ENCODE measurements at places on chromosomes 3 and 15.
A peak's percentile ranks its signal among the peaks of the same experiment; 100 is the strongest.

- no peak for DNase-seq
These were observed 22.6 kb upstream of the KLF13 start for GRCh38 chr15:31303726-31304648.

DNA sequence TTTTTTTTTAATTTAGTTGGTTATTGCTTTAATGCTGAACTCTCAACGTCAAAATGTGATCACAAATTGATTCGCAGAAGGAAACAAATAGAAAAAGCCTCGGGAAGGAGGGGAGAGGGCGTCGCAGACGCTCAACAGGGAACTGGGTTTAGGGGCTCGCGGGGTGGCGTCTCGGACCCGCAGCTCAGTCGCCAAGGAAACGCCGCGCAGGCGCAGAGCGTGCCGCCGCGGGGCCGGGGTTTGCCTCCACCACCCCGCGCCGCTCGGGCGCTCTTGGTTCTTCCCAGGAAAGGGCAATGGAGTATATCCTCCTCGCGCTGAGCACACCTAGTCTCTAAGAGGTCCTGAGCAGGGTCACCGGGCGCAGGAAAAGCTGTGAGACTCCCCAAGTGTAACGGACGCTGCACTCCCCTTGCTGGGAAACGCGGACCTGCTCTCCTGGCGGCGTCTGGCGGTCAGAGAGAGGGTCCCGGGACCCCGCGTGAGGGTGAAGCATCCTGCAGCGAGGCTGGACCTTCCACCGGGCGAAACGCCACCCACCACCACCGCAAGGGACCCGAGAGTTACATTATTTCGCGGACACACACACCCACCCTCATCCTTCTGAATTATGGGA is 753 bp downstream of the PLCH1 start:
- peak; percentile 24 for DNase-seq

DNA sequence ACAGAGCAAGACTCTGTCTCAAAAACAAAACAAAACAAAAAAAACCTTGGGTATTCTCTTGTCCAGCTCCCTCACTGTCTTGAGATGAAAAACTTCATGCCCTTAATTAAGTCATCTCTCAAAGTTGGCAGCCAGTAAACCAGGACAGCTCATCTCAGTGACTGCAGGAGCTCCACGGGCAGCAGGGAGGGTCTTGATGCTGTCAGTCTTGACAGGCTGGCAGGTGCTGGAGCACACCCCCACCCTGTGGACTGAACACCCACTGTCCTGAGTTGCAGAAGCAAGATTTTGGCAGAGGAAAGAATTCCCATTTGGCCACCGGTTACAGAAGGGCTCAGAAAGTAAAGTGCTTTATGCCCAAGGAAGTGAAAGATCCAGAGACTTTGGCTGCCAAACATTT is 8.0 kb downstream of the DNAJA4 start:
- no peak for DNase-seq

DNA sequence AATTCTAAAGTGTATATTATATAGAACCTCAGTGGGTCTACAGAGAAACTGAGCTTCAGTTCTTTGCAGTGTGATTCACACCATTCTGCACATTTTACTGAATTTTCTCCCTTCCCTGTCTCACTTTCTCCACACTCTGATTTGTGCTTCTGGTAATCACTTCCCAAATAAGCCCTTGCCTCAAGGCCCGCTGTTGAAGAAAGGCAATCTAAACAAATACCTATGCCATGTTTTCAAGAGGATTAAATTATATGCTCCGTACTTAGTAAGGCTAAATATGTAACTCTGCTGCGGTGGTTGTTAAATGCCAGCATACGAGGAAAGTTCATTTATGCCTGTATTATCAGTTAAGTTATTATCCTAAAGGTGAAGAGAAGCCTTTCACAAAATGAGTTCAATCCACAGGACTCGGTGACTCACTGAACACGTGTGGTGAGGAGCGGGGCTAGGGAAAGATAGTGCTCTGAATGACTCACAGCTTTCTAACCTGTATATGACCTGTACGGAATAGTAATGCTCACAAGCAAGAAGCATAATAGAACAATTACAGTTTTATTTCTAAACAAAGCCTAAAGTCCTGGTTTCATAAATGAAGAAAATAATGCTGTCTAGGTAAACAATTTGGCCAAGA is 25.1 kb downstream of the CNTN6 start:
- DNase-seq: no peak

GRCh38 chr3:8442993-8443650 is 58.5 kb upstream of the LMCD1 start:
- DNase-seq: no peak

GRCh38 chr15:69346112-69346511 is 47.4 kb downstream of the PAQR5 start:
- no peak for DNase-seq

DNA sequence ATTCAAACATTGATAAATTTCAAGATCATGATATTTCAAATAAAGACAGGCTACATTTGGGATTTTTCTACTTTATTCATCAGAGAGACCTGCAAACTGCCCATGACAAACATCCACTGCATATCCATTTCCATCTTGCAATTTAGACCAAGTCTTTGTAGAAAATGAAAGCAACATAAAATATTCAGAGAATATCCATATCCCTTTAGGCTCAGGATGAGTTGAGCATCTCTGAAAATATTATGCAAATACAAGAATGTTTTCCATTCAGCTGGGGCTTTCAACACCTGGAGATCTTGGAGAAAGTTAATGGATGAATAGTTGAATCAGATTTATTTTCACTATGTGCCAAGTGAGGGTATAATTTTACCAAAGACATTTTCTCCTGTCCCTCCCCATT is 103.4 kb downstream of the TUSC7 start:
- DNase-seq: no peak

DNA sequence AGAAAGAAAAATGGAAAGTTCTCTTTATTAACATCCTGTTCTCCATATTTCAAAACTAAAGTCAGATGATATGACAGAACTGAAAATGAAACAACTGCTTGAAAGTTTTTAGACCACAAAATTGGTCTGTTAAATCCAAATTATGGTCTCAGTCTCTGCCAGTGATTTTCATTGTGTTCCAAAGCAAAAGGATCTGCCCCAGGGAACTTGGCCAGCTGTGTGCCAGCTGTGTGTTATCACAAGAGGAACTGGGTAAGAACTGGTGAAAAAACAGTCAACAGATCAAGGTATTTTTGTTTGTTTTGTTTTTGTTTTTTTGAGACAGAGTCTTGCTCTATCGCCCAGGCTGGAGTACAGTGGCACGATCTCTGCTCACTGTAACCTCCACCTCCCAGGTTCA is 323.3 kb downstream of the CTNNB1 start:
- no peak for DNase-seq

GRCh38 chr15:45946111-45946510 is 311.3 kb downstream of the SQOR start:
- no peak for DNase-seq

- DNase-seq: no peak
These were observed 45.6 kb upstream of the PRICKLE2 start for GRCh38 chr3:64270866-64271260.

DNA sequence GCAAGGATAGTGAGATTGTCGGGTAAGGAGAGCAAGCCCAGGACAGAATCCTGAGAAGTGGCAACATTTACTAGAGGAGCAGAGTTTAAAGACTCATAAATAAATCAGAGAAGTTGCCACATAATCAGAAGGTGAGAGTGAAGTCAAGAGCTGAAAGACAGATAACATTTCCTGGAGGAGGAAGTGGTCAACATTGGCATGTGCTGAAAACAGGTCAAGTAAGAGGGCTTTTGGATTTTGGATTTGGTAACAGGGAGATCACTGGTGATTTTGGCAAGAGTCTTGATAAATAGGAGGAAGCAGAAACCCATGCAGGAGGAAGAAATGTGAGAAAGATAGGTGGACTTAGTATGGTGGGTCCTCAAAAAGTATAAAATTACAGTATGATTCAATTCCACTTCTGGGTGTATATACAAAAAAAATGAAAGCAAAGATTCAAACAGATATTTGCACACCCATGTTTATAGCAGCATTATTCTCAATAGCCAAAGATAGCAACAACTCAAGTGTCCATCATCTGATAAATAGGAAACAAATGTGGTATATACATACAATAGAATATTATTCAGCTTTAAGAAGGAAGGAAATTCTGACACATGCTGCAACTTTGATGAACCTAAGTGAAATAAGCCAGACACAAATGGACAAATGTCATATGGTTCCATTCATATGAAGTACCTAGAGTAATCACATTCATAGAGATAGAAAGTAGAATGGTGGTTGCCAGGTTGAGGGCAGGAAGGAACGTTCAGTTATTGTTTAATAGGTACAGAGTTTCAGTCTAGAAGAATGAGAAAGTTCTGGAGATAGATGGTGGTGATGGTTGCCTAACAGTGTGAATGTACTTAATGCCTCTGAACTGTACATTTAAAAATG is 27.3 kb upstream of the MBNL1 start:
- no peak for DNase-seq

DNA sequence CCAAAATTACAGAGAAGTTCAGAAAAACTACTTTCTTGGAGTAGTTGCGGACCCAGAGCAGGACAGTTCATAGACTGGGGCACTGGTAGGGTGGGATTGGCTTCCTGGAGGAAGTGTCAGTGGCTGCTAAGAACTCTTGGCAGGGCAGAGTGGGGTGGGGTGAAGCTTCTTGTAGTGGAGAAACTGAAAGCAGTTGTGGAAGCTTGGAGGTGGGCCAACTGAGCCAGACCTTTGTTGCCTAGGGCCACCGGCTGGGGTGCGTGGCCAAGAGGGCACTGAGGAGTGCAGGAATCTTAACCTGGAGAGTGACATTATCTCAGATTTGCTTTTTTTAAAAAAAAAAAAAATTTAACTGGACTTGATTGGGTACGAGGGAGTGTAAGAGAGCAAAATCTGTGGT is 3.1 kb downstream of the KAT2B start:
- DNase-seq: no peak

DNA sequence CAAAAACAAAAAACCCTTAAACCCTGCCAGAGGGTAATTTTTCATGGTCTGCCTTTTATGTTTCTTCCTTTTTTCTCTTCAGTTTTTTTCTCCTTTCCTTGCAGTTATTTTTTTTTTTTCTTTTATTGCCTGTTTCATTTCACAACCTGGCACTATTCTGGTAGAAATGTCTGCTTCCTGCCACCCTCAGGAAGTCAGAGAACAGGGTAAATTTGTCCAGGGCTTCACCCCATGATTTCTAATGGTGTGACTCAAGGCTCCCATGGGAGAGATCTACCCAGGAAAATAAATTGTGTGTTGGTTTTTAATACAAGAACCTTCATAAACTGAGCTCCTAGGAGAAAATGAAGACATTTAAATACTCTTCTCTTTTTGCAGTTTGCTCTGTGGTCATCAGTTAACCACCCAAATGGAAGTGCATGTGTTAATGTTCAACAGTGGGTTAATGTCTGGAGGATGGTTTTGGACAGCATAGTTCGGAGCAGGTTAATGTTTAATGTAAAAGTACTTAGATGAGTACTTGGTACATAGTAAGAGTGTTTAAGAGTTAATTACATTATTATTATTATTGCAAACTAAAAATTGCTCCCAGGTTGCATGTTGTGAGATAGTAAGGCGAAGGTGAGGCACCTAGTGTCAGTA is 45.9 kb downstream of the CGNL1 start:
- no peak for DNase-seq

DNA sequence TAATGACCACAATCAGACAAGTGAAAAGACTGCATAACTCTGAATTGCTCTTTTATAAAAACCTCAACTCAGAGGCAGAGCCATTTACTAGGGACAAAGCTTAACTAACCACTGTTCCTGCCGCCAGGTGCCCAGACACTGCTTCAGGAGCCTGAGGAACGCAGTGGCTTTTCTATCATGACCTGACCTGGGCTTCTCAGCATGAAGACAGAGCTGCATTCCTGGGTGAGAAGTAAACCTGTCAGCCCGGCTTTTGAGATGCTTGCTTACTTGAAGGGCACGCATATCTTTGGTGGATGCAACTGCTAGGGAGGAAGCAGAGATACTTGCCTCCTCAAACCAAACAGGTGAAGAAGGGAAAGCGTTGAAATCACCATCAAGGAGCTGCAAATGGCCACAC is 7.9 kb downstream of the LRRC31 start:
- no peak for DNase-seq

DNA sequence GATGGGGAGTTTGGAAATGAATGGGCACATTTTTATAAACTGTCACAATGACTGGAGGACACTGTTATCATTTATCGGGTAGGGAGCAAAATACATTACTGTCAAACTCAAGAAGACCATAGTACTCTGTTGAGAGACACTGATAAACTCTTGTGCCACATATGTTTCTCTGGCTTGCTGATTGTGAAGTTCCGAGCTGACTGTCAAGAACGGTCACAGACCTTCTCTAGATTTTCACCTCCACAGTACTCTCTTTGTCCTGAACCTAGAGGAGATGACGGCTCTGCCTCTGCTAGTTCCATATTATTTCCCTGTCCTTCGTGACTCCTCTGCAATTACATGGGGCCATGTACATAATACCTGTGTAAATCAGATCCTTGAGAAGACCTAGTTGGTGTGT is 451.9 kb downstream of the LPP start:
- no peak for DNase-seq

DNA sequence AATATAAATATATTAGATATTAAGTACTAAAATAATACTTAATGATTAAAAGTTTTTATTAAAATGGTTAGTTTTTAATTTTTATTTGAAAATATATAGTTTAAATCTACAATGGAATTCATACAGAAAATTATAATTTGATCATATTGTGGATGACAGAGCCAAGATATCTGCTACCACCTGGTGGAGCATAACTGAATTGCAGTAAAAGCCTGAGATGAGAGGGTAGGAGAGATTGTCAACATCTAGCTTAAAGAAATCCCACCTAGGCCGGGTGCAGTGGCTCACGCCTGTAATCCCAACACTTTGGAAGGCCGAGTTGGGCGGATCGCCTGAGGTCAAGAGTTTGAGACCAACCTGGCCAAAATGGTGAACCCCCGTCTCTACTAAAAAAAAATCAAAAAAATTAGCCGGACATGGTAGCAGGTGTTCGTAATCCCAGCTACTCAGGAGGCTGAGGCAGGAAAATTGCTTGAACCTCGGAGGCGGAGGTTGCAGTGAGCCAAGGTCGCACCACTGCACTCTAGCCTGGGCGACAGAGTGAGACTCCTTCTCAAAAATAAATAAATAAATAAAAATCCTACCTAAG is 25.1 kb upstream of the CSTA start:
- DNase-seq: no peak

DNA sequence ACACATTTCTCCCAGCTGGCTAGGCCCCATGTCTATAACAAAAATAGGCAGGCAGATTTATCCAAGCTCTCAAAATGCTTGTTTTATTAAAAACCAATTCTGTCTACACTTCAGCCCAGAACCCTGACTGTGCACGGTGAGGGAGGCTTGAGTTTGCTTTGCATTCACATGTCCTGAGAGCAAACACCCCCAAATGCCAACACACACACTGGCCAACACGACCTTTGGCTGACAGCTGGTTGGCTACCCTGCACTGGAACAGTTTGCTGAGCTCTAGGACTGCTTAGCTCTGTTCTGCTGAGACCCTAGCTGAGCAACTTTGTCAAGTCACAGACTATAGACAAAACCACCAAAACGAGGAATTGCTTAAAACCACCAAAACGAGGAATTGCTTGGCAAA is 3.6 kb downstream of the STIMATE start:
- DNase-seq: no peak

DNA sequence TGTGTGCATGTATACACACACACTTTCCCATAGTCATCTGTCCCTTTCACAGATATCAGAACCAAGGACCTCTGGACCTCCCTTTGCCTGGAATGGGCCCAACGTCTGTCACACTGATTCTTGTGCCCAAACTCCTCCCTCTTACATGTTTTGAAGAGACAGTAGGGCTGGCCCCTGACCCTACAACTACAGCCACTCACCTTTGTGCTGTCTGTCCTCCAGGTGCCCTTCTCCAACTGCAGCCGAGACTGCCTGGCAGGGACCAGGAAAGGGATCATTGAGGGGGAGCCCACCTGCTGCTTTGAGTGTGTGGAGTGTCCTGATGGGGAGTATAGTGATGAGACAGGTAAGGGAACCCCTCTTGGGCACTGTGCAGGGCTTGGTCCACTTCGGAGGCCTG is 43.2 kb upstream of the CSTA start:
- DNase-seq: no peak

Measured in activated naive CD4-positive, alpha-beta T cell (primary cell).